ENCODE measurements at places on chromosomes 5 and 9.

GRCh38 chr9:111897601-111898137 is 1.1 kb downstream of the UGCG start:
- H3K27ac ChIP-seq, result no peak overlapping the region
- peaks cover 4% of the 10 kb centered on the region for H3K36me3 ChIP-seq
- no peaks in the 10 kb centered on the region for H3K27me3 ChIP-seq
- peak; percentile 0 for DNase-seq
- no peak overlapping the region for H3K4me3 ChIP-seq

GRCh38 chr5:115186794-115187193 is 17.1 kb upstream of the TRIM36 start:
- H3K27me3 ChIP-seq, result peaks cover 53% of the 10 kb centered on the region
- H3K4me1 ChIP-seq, result no peaks in the 10 kb centered on the region
- no peak overlapping the region for H3K4me3 ChIP-seq
- DNase-seq, result no peak
- H3K27ac ChIP-seq, result no peak overlapping the region

DNA sequence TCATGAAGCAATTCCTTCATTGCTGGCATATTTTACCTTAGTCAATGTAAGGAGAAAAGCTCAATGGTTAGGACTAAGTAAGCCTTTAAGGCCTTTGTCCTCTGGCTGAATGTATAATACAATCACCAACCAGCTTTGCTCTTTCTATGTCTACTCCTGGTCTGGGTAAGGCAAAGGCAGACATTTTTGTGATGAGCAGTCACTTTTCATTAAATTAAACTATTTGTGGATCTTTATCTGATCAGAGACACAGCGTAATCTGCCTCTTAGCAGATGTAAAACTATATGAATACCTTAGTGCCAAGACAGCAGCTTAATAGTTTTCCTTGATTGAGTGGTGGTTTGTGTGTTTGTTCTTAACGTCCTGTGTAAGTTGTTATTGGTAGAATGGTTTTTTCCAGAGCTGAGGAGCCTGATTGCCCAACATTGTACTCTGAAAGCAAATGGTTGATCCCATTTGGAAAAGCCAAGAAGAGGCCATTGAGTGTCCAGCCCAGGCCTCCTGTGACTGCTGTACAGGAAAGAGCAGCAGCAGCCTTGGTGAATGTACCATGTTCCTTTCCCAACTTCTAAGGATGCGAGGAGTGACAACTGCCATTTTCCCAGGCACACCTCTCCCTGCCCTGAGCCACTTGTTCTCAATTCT is 16.5 kb upstream of the CXXC5 start:
- H3K27me3 ChIP-seq, result no peaks in the 10 kb centered on the region
- H3K27ac ChIP-seq, result peak overlapping the region; percentile 58
- no peak overlapping the region for H3K4me3 ChIP-seq

- no peak for DNase-seq
- H3K27me3 ChIP-seq, result no peaks in the 10 kb centered on the region
- H3K36me3 ChIP-seq, result peaks cover 25% of the 10 kb centered on the region
- H3K4me1 ChIP-seq, result peaks cover 75% of the 10 kb centered on the region
- peak overlapping the region; percentile 15 for H3K4me3 ChIP-seq
Observed at GRCh38 chr9:131704141-131704983, 35.5 kb downstream of the RAPGEF1 start.

- H3K36me3 ChIP-seq, result no peaks in the 10 kb centered on the region
- no peak overlapping the region for H3K4me3 ChIP-seq
- no peaks in the 10 kb centered on the region for H3K4me1 ChIP-seq
- no peaks in the 10 kb centered on the region for H3K27me3 ChIP-seq
- DNase-seq, result no peak
- no peak overlapping the region for H3K27ac ChIP-seq
Observed at GRCh38 chr5:98602534-98603112, 170.8 kb upstream of the RGMB start.
